ENCODE measurements at places on chromosomes 16 and 17.
A peak's percentile ranks its signal among the peaks of the same experiment; 100 is the strongest.

DNA sequence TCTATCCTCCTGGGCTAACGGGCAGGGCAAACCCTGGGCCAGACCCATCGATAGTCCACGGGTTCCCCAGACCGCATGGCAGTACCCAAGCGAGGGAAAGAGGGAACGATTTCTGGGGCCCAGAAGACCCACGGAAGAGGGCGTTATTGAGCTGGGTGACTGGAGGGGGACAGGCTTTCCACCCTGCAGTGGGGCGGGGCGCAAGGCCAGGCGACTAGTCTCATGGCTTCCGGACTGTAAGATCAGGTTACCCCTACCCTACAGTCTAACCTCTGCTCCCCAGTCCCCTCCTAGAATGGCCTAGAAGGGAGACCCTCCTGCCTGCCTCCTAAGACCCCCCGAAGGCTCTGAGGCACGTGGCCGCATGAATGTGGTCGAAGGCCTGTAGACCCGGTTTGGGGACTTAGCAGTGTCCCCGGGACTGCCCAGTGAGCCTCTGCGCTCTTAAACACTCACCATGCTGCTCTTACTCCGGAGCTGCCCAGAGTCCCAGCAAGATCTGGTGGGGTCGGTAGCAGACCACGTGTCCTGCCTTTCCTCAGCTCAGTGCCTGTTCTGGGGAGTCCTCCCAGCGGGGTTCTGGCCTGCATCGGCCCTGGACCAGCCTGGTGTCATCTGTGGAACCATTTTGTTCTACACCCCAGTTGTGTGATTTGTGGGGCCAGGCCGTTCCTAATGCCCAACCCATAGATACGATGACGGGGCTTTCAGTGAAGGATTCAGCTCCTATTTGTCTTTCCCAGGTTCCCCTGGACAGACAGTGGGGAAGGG lies 13.2 kb upstream of the AURKB start:
- DNase-seq = peak; percentile 15

- DNase-seq = no peak
Measured at GRCh38 chr16:89020068-89020924, 43.3 kb upstream of the CBFA2T3 start.

GRCh38 chr16:70453892-70454221 lies 538 bp upstream of the FCSK start:
- no peak for DNase-seq

DNA sequence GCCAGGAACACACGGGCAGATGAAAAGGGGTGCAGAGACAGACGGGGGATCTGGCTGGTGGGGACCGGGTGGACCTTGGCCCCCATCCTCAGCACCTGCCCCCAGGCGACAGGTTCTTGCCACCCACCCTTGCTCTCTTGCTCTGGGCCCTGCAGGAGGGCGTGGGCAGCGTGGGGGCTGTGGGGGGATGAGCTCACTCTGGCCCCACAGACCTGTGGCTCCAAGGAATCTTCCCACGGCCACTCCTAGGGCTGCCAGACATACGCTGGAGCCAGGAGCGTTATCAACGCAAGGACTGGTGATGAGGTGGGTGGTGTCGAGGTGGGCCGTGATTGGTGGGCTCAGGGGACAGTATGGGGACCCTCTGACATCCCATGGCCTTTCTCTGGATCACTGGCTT lies 6.3 kb downstream of the CTRB1 start:
- DNase-seq = no peak

GRCh38 chr16:64687786-64688185 lies 434.1 kb downstream of the CDH11 start:
- DNase-seq = no peak

DNA sequence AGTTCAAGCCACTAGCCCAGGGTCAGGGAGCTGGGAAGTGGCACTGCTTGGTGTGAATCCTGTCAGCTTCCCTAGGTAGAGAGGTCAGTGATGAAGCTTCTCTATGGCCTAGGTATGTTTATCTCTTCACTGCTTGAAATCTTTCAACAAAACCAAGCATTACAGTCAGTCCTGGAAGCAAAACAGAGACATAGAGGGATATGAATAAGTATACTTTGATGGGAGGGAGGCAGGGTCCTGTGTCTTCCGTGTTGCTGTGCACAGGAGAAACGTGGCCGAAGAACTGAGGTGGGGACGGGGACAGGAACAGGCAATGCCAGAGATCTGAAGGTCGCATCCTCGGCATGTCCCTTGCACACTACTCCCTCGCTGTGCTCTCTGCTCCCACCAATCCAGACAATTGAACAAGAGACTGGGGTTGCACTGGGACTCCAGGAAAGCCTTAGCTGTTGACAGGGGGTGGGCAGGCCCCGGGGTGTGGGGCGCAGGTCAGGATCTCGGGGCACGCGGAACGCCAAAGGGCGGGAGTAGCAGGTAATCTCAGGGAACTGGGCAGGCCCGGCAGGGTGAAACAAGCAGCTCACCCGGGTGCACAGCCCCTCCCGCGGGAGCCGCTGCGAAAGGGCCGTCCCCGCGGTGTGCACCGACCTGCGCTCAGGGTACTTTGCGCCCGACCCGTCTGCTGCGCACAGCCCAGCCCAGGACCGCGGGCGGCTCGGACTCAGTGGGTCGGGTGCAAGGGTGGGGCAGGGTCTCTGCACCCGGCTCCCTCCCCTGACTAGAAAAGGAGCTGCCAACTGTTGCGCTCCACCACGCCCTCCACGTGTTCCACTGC lies at the start of gene MT1H:
Gene MT1H, plus strand, starts transcription at position 810 of the 835 bp plus-strand sequence. CDS start 71 bp downstream, outside the sequence.
- DNase-seq = no peak

- no peak for DNase-seq
Measured at GRCh38 chr16:85613604-85614337, 649 bp downstream of the GSE1 start.

- DNase-seq = no peak
Measured at GRCh38 chr16:26447570-26447969, 619.2 kb upstream of the C16orf82 start.

DNA sequence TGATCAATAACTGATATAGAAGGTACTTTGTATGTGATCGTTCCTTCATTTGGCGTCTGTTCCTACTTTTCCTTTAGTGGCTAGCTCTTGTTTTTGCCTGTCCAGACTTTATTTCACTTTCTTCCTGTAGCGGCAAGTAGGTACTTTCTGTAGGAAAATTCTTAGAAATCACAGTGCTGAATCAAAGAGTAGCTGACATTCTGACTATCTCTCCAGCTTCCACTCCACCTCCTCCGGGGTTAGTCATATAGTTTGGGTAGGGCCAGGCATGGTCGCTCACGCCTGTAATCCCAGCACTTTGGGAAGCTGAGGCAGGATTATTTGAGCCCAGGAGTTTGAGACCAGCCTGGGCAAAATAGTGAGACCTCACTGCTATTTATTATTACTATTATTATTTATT lies 29.9 kb upstream of the PAFAH1B1 start:
- no peak for DNase-seq

DNA sequence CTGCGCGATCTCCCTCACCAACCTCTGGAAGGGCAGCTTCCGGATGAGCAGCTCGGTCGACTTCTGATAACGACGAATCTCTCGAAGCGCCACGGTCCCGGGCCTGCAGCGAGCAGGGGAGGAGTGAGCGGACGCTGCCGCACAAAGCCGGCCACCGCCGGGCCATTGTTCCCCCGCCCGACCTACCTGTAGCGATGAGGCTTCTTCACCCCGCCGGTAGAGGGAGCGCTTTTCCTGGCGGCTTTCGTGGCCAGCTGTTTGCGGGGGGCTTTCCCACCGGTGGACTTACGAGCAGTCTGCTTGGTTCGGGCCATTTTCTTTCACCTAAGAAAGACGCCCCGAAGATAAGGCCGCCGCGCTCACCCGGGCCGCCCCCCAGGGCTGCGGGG lies 5.8 kb upstream of the UNK start:
- DNase-seq = peak; percentile 56

DNA sequence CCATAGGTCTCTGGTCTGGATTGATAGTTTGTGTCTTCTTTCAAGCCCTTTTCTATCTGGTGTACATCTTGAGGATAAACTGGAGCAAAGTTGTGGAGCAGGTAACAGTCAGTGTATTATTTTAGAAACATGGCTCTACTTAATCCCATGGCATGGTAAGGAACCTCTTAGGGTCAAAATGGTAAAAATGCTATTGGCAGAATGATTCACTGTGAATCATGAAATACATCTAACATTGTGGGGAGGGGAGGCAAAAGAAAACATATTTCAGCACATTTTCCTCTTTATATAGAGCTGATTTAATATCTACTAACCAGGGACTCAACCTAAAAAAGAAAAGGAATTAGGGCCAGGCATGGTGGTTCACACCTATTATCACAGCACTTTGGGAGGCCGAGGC lies 17.9 kb upstream of the ALDH3A2 start:
- DNase-seq = no peak

DNA sequence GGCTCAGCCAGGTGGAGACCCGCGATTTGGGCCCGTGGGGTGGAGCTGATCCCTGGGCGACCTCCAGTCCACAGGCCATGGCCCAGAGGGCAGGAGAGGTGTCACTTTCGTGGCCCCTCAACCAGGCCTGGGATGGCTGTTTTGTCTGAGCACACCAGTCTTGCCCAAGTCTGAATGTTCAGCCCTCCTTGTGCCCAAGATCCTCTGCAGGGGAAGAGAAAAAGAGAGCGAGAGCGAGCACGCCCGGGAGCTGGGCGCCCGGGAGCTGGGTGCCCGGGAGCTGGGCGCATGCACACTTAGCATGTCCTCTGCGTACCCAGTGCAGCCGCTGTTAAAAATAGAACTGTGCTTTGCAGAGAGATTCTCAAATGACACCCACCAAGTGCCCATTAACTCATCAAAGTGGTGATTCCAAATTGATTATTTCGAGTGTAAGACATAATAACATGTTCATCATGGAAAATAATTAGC lies 403.3 kb upstream of the TNRC6C start:
- no peak for DNase-seq

DNA sequence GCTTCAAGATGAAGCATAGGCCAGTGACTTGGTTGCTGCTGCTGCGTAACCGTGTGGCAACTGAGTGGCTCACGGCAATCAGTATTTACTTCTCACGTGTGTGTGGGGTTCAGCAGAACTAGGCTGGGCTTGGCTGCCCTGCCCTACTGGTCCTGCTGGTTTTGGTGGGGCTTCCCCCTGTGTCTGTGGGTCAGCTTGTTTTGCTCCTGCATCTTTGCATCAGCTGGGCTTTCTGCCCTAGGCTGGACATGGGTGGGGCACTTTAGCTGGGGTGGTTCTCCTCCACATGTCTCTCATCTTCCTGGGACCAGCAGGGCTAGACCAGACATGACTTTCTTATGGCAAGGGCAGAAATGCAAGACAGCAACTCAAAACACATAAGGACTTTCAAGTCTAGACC lies 550.5 kb downstream of the MAF start:
- DNase-seq = no peak

DNA sequence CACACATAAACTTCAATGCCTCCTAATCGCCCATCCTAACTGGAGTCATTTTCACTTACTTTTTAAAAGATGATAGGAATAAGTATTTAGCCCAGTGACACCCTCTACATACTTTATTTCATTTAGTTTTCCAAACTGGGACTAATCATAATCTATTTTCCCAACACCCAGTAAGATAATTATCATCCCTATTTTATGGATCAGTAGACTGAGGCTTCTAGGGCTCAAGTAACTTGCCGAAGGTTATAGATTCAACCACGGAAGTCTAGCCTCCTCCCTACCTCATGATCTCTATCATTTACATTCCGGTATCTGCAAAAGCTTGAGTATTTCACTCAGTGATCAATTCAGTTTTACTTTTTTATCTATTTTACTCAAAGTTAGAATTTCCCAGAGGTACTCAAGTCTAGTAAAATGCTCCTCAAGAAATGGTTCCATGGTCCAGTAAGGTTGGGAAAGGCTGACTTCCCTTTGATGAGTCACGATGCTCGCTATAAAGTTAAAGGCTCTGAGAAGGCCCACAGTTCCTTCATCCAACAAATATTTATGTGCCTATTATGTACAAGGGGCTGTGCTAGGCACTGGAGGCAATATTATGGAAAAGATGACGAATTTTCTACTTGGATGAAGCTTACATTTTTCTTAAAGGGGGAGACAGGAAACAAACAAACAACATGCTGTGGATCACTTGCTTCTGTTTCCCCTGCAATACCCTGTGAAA lies 75.1 kb downstream of the TOX3 start:
- no peak for DNase-seq

DNA sequence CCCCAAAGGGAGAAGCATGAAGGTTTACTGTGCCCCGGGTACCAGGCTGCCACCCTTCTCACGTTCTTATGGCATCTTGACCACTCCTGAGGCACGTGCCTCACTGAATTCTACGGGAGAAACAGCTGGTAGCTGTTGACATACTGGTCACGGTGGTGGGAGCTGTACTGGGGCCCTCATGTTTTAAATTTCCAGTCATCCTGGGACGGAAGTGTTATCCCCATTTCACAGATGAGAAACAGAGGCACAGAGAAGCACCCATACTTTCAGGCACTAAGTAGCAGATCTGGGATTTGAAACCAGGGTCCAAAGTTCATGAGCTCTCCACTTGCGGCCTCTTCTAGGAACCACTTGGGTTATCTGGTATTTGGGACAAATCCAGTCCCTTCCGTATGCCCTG lies 26.3 kb upstream of the DOC2B start:
- no peak for DNase-seq

- no peak for DNase-seq
Measured at GRCh38 chr16:84198401-84198800, 7.4 kb downstream of the ADAD2 start.

DNA sequence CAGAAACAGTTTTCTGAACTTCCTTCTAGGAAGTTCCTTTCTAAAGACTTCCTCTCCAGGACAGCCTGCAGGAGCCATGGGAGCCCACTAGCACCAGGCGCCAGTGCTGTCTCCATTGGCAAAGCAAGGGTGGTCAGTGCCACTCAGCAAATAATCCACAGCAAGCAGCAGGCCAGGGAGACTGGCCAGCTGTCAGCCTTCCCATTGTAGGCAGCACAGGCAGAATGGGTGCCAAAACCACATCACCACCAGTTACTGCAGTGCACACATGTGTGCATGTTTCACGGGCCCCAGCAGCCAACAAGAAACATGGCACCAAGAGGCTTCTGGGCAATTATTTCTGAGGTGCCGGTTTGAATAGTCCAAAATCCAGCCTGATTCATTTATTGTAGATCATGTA lies 26.7 kb downstream of the DNASE1 start:
- no peak for DNase-seq

GRCh38 chr16:28292731-28293600 lies 641 bp downstream of the SBK1 start:
- DNase-seq = no peak

GRCh38 chr16:89572073-89572484 lies 3.5 kb upstream of the CPNE7 start:
- no peak for DNase-seq

GRCh38 chr16:20760346-20760745 lies 3.5 kb upstream of the ACSM3 start:
- no peak for DNase-seq

All from T follicular helper cell (primary cell).